ENCODE measurements at places on chromosomes 16 and 17. TPM values are rescaled to one million over a fixed set of nuclear protein-coding genes. Genes with fewer than 3 reads are reported as not detected.

The PPP4C gene
- 84.9 TPM for total RNA-seq

The HOXB2 gene
- not detected for total RNA-seq

The CIBAR2 gene
- 4.8 TPM for total RNA-seq

The OTOA gene
- total RNA-seq = 0.69 TPM

The CLDN7 gene
- total RNA-seq = 0.92 TPM
